ENCODE measurements at places on chromosomes 6 and 20.

DNA sequence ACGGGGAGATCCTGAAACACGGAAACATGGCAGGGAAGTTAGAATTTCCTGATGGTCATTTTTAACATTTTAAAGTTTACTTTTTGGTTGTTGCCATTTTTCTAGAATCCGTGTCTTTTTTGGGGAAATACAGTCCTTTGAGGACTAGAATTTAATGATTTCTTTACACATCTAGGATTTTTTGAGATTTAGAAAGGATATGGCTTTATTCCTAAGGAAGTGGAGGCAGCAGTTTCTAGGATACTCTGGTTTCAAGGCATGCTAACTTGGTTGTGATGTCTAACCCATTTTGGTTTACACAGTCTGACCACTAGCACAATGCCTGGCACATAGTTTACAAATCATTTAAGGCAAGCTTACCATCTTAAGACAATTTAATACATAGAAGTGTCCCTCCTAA lies 1.1 kb upstream of the ZBTB2 start:
- DNase-seq, result no peak

DNA sequence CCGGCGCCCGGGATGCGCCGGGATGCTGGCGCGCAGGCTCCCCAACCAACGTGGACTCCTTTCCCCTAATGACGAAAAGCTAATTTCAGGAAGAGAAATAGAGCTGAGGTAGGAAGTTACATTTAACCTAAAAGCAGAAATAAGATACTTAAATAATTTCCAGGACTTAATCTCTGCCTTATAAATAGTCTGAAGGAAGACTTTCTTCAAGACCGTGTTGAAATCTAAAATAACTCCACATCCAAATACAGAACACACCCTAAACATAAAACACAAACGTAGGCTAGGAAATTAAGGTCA lies 1.3 kb downstream of the ASF1A start:
- DNase-seq, result no peak

- no peak for DNase-seq
These were observed 369.0 kb downstream of the SYNE1 start for GRCh38 chr6:152267967-152268845.

DNA sequence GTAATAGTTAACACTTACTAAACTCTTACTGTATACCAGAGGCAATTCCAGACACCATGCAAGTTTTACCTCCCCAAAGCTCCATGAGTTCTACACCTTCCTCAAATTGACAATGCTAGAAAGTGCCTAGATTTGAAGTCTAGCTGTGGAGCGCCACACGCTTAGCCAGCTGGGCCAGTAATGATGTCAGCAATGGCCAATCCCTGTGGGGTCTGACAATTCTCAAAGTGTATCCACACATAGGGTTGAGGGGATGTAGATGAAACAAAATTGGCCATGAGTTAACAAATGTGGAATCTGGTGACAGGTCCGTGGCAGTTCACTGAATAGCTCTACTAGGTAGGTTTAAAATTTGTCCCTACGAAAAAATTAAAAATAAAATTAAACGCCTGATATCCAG lies 1.3 kb downstream of the ZNF343 start:
- DNase-seq, result no peak

DNA sequence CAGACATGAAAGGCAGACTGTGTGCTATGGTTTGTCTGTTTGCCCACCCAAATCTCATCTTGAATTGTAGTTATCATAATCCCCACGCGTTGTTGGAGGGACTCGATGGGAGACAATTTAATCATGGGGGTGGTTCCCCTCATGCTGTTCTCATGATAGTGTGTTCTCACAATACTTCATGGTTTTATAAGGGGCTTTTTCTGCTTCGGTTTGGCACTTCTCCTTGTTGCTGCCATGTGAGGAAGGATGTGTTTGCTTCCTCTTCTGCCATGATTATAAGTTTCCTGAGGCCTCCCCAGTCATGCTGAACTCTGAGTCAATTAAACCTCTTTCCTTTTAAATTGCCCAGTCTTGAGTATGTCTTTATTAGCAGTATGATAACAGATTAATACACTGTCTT lies 47.2 kb upstream of the MICB start:
- no peak for DNase-seq

DNA sequence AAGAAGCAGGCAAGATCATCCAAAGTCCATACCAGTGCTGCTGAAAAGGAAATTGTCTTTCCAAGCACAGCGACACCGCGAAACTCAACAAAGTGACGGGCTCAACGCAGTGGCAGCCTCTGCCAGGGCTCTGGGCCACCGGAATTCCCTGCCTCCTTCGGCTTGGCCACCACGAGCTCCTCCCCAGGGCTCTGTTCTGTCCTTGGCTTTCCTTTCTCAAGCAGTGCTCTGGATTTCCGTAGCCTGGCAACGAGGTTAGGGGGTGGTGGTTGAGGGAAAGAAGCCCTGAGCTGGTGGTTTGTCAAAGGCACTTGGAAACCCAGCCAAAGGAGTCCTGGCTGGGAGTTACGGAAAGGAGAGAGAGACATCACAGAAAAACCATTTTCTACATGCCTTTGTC lies 31.2 kb downstream of the PRR18 start:
- DNase-seq, result no peak

DNA sequence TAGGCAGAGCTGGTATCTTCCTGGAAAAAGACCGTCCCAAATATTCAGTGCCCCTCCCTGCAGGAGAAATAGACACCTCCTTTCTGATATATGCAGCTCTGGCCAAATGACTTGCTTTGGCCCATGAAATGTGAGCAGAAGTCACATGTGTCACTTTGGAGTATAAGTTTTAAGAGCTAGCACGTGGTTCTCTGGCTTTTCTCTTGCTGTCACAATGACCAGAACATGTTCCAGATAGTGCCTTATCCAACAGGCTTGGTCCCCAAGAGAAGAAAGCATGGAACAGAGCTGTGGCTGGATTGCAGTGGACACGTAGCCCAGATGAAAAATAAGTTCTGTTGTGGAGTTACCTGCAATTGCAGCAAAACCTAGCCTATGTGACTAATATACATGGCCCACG lies 40.4 kb downstream of the UNC5CL start:
- no peak for DNase-seq

GRCh38 chr6:122753000-122753687 lies 26.4 kb upstream of the FABP7 start:
- DNase-seq, result no peak

All from activated T-helper 1 cell treated with anti-CD3 and anti-CD28 coated beads, Interleukin-2, amount 50 U/mL, for 16 hours (primary cell).